NCI-H2227 treated with DMSO at 0.1 percent for 48 hours (cell line): ENCODE measurements at places on chromosomes 16 and 17.

DNA sequence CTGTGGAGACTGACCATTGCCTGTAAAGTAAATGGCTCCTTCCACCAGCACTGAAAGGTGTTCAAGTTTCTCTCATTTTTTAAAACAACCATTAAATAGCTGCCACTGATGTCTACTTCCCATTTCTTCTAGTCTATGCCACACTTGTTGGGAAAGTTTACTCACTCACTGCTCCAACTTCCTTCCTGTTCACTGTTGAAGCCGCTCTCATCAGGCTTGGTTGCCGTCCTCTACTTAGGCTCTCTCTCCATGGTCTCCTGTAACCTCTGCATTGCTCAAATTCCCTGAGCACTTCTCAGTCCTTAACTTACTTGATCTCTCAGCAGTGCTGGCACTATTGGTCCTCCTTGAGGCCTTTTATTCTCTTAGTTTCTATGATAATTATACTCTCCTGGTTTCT lies 32.4 kb downstream of the SNX11 start:
- DNase-seq: no peak

- no peak for DNase-seq
Observed at GRCh38 chr17:28810437-28810836, 32.2 kb downstream of the FAM222B start.

- DNase-seq: peak; percentile 59
Observed at GRCh38 chr16:19396555-19397011, 21.1 kb upstream of the TMC5 start.

GRCh38 chr16:28180655-28181460 lies 30.9 kb downstream of the XPO6 start:
- DNase-seq: no peak
